Non-pigmented ciliary epithelial cell (primary cell): ENCODE measurements at places on chromosomes 1 and 21.
A peak's percentile ranks its signal among the peaks of the same experiment; 100 is the strongest.

GRCh38 chr1:28577738-28578536 lies 14.1 kb upstream of the RAB42 start:
- no peak for DNase-seq

GRCh38 chr1:247421074-247421473 lies 5.1 kb downstream of the NLRP3 start:
- DNase-seq, result no peak

GRCh38 chr1:234963180-234963903 lies 165.3 kb downstream of the TOMM20 start:
- DNase-seq, result peak; percentile 74

- DNase-seq, result no peak
These were observed 1180.3 kb upstream of the B3GALT2 start for GRCh38 chr1:194366705-194367104.

- no peak for DNase-seq
These were observed 7.3 kb downstream of the UQCRHL start for GRCh38 chr1:15799928-15800835.

- no peak for DNase-seq
These were observed 21.1 kb downstream of the USP1 start for GRCh38 chr1:62457955-62458354.

GRCh38 chr1:163298365-163298764 lies 23.4 kb upstream of the NUF2 start:
- DNase-seq, result no peak

GRCh38 chr1:98203466-98203865 lies 282.6 kb upstream of the DPYD start:
- no peak for DNase-seq

GRCh38 chr1:156904187-156904959 lies 10.9 kb downstream of the PEAR1 start:
- DNase-seq, result no peak

- DNase-seq, result no peak
These were observed 225.9 kb downstream of the PTPRC start for GRCh38 chr1:198864695-198865094.

GRCh38 chr1:170009551-170009950 lies 64.9 kb downstream of the KIFAP3 start:
- no peak for DNase-seq

DNA sequence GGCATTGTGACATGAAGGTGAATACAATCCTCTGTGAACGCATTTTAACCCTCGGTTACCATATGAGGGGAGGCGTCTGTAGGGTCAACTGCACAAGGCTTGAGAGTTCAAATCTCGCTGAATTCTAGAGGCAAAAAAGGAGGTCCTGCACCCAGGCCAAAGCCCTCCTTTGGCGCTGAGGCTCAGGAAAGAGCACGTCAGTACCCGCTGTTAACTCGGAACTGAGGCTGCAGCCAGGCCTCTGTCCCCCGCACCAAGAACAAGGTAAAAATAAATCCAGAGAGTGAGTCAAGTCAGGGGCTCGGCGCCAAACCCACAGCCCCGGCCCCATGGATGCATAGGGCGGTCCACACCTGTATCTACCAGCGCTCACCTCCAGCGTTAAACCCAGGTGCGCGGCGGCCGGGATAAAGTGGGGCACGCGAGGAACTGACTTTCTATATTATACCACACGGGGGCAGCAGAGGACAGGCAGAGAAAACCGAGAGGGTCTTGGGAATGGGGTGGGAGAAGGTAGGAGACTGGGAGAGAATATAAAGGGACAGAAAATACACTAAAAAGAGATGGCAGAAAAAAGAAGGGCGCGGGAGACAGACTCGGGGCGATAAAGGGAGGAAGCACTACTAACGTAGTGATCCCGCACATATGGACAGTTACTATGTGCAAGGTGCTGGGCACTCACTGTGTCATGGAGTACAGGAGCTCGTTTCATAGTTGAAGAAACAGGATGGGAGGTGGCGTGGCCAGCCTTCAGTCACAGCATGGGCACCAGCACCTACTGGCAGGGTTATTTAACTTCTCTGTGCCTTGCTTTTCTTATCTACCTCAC lies 54.9 kb downstream of the DMRTA2 start:
- DNase-seq, result no peak

- DNase-seq, result no peak
These were observed 35.4 kb downstream of the RSPH1 start for GRCh38 chr21:42460391-42461184.

- no peak for DNase-seq
These were observed 111.1 kb upstream of the KCNE2 start for GRCh38 chr21:34252751-34253150.

- DNase-seq, result no peak
These were observed 2.4 kb upstream of the KRTAP10-11 start for GRCh38 chr21:44643741-44644310.

- DNase-seq, result no peak
These were observed 511 bp upstream of the INPP5B start for GRCh38 chr1:37947364-37947763.

DNA sequence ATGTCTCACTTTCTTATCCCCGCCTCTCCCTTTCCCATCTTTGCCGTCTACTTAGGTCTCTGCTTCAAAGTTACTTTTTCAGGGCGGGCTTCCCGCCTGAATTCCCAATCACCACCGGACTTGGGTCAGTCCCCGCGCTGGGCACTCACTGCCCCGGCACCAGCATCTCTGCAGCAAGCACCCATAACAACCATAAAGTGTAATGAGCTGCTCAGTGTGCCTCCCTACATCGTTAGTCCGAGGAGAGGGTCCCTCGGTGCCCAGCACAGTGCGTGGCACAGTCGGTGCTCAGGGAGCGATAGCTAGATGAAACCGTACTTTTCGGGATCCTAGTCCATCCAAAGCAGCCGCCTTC lies 633 bp upstream of the CTPS1 start:
- no peak for DNase-seq

DNA sequence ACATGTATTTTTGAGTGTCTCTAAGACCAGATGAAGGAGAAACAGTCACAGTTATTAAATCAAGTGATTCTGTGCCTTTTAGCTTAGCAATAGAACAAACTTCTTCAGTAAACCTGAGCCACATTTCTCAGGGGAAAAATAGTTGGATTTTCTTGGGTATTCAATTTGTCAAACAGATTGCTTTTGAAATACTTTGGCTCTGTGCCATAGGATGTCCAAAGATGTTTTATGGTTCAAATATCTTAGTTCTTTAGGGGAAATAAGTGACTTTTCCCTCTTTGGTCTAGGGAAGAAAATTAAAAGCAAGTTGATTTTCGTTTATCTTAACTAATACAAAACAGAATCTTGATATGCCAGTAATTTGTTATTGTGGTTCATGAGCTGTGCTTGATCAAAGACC lies 125.9 kb downstream of the ATP5PO start:
- no peak for DNase-seq

GRCh38 chr1:212035835-212036605 lies 472 bp downstream of the DTL start:
- no peak for DNase-seq

DNA sequence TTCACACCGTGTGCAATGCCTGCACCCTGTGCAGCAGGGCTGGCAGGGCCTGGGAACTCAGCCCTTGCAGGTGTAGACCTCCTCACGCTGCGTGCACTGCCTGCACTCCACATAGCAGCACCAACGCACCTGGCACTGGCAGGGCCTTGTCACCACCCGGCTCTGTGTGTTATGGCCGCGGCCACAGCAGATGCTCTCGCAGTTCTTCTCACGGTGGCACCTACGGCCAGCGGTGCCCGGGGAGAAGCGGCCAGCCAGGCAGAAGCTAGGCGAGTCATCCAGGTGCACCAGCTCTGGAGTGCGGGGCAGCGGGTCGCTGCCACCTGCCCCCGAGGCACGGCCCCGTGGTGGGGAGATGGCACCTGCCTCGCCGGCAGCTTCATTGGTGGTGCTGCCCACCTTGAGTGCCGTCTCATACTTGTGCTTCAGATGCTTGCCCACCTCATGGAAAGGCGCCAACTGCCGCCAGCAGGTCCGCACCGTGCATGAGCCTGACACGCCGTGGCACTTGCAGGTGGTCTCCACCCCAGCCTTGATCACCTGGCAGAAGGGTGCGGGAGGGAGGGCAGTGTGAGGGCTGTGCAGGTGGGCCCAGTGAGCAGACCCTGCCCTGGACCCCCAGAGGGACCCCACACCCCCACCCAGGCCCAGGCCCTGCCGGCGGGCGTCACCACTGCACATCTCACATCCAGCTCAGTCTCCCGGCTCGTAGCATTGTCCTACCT lies 26.1 kb downstream of the WNT9A start:
- DNase-seq, result no peak

- no peak for DNase-seq
These were observed 19.8 kb downstream of the SH3BP5L start for GRCh38 chr1:248805876-248806275.

- DNase-seq, result no peak
These were observed 12.5 kb downstream of the QSOX1 start for GRCh38 chr1:180167021-180167701.

- no peak for DNase-seq
These were observed 10.8 kb downstream of the EFCAB14 start for GRCh38 chr1:46708121-46708520.

DNA sequence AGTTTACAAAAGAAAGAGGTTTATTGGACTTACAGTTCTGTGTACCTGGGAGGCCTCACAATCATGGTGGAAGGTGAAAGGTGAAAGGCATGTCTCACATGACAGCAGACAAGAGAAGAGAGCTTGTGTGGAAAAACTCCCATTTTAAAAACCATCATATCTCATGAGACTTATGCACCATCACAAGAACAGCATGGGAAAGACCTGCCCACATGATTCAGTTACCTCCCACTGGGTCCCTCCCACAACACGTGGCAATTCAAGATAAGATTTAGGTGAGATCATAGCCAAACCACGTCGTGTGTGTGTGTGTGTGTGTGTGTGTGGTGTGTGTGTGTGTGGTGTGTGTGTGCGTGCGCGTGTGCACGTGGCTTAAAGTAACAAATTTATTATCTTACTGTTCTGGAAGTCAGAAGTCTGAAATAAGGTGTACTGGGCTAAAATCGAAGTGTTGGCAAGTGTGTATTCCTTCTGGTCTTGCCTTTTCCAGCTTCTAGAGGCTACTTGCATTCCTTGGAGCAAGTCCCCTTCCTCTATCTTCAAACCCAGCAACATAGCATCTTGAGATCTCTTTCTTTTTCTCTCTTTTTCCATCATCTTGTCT lies 48.1 kb upstream of the MPC2 start:
- peak; percentile 28 for DNase-seq

- DNase-seq, result no peak
These were observed 33.4 kb downstream of the SLAMF6 start for GRCh38 chr1:160489513-160490261.

DNA sequence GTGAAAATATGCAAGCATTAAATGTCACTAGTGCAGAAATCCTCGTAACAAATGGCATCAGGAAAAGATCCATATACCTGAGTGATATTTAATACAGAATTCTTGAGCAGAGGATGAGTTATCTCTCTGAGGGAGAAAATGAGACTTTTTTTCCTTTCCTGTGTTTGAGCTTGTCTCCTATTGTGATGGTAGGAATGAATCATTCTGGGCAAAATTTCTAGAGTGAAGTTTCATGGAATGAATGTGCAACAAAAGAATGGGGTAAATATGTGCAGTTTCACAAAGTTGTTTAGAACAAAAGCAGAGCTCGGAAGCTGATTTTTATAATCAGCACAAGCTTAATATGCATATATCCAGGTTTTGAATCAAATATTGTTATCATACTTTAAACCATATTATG lies 4.6 kb downstream of the CTPS1 start:
- DNase-seq, result no peak

DNA sequence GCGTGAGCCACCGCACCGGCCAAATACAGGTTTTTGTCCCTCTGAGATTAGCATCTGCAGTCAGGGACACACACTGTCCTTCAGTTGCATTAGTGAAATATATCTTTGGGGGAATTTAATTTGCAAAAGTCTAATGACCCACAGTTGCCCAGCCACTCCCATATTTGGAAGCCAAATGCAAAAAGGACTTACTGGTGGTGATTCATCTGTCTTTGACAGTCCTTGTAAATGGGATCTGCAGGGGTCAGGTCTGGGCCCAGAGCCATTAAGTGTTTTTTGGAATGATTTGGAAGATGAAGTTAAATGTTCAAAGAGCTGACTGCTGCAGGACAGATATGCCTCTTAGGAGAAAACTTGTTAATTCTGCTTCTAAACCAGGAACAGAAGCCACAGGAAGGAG lies 44.6 kb upstream of the DNASE2B start:
- no peak for DNase-seq

DNA sequence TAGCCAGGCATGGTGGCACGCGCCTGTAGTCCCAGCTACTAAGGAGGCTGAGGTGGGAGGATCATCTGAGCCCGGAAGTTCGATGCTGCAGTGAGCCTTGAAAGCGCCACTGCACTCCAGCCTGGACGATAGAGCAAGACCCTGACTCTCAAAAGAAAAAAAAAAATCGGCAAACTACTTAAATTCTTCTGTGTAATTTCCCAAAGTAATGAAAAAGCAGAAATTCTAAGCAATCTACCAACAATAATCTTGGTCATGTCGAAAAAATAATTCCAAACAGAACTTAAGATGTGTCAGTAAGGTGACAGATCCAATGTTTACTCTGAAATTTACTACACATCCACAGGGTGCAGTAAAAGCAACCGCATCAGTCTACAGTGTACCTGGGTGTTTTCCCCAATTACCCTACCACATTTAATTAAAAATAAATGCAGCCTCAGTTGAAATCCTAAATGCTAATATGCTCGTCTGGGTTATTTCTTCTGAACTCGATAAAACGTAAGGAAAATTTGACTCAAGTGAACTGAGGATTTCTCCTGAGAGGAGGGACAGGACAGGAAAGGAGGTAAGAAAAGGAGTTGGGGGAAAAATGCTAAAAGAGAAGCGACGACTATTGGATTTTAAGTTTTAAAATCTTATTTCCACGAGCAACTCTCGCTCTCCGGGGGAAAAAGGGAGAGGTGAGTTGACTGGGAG lies 801 bp downstream of the EPRS1 start:
- no peak for DNase-seq

DNA sequence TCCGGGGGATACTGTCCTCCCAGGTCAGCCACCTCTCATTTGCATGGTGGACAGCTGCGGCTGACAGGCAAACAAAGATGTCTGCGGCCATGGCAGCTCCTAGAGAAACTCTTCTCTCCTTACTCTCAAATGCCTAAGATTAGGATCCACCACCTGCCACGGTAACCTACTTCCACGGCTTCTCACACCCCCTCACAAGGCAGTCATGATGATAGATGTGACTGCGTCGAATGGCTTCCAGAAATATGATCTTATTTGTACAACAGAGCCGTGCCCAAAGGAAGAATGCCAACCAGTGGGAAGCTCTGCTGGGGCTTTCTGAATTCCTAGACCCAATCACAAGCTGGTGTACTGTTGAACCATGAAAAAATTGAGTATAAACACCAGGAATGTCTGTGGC lies 73.4 kb downstream of the BACE2 start:
- no peak for DNase-seq

DNA sequence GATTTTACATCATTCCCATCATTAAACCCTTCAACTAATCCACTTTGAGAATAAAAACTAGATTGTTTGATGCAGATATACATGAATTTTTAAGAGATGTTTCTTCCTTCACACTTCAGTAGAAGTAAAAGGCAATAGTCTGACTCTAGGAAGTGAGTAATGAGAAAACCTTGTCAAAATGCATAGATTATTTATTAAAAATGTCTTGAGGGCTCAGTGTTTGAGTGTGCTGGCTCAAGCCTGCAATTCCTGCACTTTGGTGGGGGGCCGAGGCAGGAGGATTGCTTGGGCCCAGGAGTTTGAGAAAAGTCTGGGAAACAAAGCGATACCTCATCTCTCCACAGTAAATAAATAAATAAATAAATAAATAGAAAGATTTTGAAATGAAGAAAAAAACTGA lies 177.1 kb downstream of the NEGR1 start:
- DNase-seq, result no peak

- no peak for DNase-seq
These were observed 235.4 kb downstream of the PTPRU start for GRCh38 chr1:29471487-29472313.
